ENCODE measurements at places on chromosomes 7 and 10. TPM values are rescaled to one million over a fixed set of nuclear protein-coding genes. Genes with fewer than 3 reads are reported as not detected.

GRM8 gene
- total RNA-seq = not detected

SUPV3L1 gene
- total RNA-seq = 35.6 TPM

SPDYE2B gene
- total RNA-seq = not detected

PFKP gene
- total RNA-seq = 215 TPM

PRR15 gene
- total RNA-seq = not detected

GLI3 gene
- 1.3 TPM for total RNA-seq

SH2B2 gene
- total RNA-seq = 1.2 TPM

EIF5AL1 gene
- total RNA-seq = 0.94 TPM

TMEM139 gene
- total RNA-seq = 1.1 TPM

AOAH gene
- 26.8 TPM for total RNA-seq

IDI2 gene
- not detected for total RNA-seq

EGFR gene
- total RNA-seq = not detected

OPALIN gene
- not detected for total RNA-seq

DNA sequence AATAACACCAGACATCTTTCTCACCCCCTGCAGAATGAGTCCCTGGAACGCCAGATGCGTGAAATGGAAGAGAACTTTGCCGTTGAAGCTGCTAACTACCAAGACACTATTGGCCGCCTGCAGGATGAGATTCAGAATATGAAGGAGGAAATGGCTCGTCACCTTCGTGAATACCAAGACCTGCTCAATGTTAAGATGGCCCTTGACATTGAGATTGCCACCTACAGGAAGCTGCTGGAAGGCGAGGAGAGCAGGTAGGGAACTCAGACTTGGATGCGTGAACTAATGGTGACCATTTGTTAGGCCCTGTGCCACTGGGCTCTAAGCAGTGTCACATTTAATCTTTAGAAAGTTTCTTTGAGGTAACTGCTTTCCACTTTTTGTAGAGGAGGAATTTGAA, 7.1 kb downstream of the VIM start:
- H3K36me3 ChIP-seq = peaks cover 63% of the 10 kb centered on the region
- no peaks in the 10 kb centered on the region for H3K27me3 ChIP-seq
- peaks cover 47% of the 10 kb centered on the region for H3K4me1 ChIP-seq
- no peak for DNase-seq

DNA sequence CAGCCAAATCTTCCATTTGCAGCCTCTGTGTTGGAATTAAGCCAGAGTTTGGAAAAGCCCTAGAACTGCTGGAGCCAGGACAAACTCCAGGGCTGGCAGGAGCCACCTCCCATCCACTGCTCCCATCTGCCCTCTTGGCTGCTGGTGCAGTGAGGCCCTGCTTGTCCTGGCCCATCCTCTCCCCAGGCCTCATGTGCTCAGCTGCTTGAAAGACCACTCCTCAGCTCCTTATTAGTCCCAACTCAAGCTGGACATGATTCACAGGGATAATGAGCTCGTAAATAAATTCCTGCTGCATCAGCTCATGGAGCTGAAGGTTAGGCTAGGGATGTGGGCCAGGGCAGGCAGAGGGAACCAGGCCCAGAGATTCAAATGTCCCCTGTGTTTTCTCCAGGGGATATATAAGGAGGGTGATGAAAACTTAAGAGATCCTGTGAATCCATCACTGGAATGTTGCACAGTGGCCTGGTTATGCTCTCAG, 282.8 kb downstream of the RPS24 start:
- no peak overlapping the region for H3K27ac ChIP-seq
- no peaks in the 10 kb centered on the region for H3K36me3 ChIP-seq
- DNase-seq = no peak
- H3K4me3 ChIP-seq = no peak overlapping the region
- H3K27me3 ChIP-seq = no peaks in the 10 kb centered on the region

DNA sequence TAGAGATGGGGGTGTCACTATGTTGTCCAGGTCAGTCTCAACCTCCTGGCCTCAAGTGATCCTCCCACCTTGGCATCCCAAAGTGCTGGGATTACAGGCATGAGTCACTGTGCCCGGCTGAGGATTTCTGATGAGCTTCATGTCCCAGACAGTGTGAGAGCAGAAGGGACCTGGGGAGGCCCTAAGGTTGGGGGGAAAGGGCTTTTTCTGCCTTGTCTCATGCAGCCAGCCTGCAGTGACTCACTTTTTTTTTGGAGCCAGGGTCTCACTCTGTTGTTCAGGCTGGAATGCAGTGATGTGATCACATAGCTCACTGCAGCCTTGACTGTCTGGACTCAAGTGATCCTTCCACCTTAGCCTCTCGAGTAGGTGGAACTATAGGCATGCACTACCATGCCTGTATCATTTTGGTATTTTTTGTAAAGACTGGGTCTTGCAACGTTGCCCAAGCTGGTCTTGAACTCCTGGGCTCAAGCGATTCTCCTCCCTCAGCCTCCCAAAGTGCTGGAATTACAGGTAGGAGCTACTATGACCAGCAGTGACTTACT, 14.6 kb downstream of the COL26A1 start:
- H3K27ac ChIP-seq = no peak overlapping the region
- H3K36me3 ChIP-seq = no peaks in the 10 kb centered on the region
- no peaks in the 10 kb centered on the region for H3K4me1 ChIP-seq

DNA sequence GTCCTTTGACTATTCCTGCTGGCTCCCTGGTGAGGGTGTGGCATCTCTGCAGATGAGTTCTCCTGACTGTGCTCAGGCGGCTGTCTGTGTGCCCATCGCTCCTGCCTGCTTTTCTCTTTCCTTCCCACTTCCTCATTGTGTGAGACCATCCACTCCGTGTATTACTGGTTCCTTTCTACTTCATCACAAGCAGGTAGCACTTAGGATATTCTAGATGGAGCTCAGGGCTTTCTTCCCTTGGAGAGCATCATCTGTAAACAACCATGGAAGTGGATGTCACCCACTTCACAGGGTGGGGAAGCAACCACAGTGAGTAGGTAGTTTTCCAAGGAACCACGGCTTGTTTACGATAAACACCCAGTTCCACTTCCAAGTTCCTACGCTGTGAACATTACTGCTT, 15.7 kb downstream of the DNAJB6 start:
- H3K36me3 ChIP-seq = peaks cover 8% of the 10 kb centered on the region
- H3K4me3 ChIP-seq = peak overlapping the region; percentile 3
- peak overlapping the region; percentile 43 for H3K27ac ChIP-seq
- DNase-seq = no peak
- H3K4me1 ChIP-seq = peaks cover 47% of the 10 kb centered on the region

- no peak overlapping the region for H3K4me3 ChIP-seq
- H3K36me3 ChIP-seq = peaks cover 1% of the 10 kb centered on the region
- H3K4me1 ChIP-seq = peaks cover 4% of the 10 kb centered on the region
- no peak overlapping the region for H3K27ac ChIP-seq
Measured at GRCh38 chr7:151376218-151376902, 33.5 kb downstream of the WDR86 start.

GRCh38 chr7:72538856-72539255, 126.7 kb upstream of the CALN1 start:
- H3K27ac ChIP-seq = no peak overlapping the region
- H3K4me3 ChIP-seq = no peak overlapping the region
- H3K36me3 ChIP-seq = no peaks in the 10 kb centered on the region
- DNase-seq = no peak
- H3K4me1 ChIP-seq = no peaks in the 10 kb centered on the region

GRCh38 chr7:127993987-127994386, 37.2 kb downstream of the LRRC4 start:
- H3K27ac ChIP-seq = no peak overlapping the region
- H3K27me3 ChIP-seq = no peaks in the 10 kb centered on the region
- no peaks in the 10 kb centered on the region for H3K4me1 ChIP-seq
- H3K36me3 ChIP-seq = peaks cover 14% of the 10 kb centered on the region
- DNase-seq = no peak

- H3K27ac ChIP-seq = no peak overlapping the region
- H3K36me3 ChIP-seq = no peaks in the 10 kb centered on the region
- H3K4me1 ChIP-seq = no peaks in the 10 kb centered on the region
- no peak overlapping the region for H3K4me3 ChIP-seq
- H3K27me3 ChIP-seq = no peaks in the 10 kb centered on the region
Measured at GRCh38 chr10:76440426-76440825, 1009.0 kb downstream of the LRMDA start.

GRCh38 chr7:139231513-139232376, 708 bp downstream of the UBN2 start:
- peak overlapping the region; percentile 100 for H3K4me3 ChIP-seq
- peak; percentile 66 for DNase-seq
- peaks cover 3% of the 10 kb centered on the region for H3K36me3 ChIP-seq
- H3K27me3 ChIP-seq = peaks cover 12% of the 10 kb centered on the region
- peaks cover 20% of the 10 kb centered on the region for H3K4me1 ChIP-seq

DNA sequence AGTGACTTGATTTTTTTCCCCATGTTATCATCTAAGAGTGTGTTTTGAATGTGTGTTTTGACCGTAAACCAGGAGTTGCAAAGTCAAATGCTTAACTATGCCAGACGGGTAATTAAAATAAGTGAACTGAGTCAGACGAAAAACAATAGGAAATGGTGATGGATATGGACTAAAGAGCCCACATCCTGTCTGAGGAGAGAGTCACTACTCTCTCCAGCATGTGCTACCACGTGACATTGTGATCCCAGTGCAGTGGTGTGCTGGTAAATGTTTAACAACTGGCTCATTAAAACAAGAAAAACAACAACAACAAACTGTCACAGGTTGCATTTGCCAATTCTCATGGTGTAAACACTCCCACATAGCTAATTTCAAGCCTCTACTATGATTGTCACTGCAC, 164.3 kb downstream of the SUGCT start:
- no peaks in the 10 kb centered on the region for H3K36me3 ChIP-seq
- H3K27ac ChIP-seq = no peak overlapping the region
- H3K4me1 ChIP-seq = peaks cover 12% of the 10 kb centered on the region
- H3K27me3 ChIP-seq = no peaks in the 10 kb centered on the region

DNA sequence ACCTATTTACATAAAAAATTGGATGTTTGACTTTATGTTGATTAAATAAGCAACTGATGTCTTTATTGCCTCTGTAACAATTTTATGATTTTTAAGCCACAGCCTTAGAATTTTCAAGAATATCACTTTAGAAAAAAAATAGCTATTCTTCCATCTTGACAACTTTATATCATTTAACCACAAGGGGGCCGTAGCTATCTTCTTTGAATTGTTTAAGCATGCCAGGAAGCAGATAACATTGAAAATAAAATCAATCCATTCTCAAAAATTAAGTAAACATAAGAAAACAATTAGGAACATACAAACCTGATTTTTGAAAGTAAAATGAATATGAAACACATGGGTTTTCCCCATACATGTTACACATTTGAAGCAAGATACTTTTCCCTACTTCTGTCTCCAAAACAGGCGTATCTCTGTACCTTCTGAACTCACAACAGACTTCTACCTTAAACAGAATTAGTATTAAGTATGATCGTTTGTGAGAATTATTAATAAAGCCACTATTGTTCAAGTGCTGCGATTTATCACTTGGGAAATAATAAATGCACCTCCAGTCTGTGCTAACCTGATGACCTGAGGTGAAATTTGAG, 209.0 kb downstream of the CACNA2D1 start:
- no peaks in the 10 kb centered on the region for H3K36me3 ChIP-seq
- DNase-seq = no peak
- H3K4me1 ChIP-seq = no peaks in the 10 kb centered on the region
- H3K27me3 ChIP-seq = peaks cover 4% of the 10 kb centered on the region
- no peak overlapping the region for H3K27ac ChIP-seq

- H3K27ac ChIP-seq = peak overlapping the region; percentile 88
- peaks cover 1% of the 10 kb centered on the region for H3K36me3 ChIP-seq
- H3K4me1 ChIP-seq = peaks cover 31% of the 10 kb centered on the region
- peak overlapping the region; percentile 37 for H3K4me3 ChIP-seq
Measured at GRCh38 chr7:44098092-44099068, 5.8 kb upstream of the AEBP1 start.

DNA sequence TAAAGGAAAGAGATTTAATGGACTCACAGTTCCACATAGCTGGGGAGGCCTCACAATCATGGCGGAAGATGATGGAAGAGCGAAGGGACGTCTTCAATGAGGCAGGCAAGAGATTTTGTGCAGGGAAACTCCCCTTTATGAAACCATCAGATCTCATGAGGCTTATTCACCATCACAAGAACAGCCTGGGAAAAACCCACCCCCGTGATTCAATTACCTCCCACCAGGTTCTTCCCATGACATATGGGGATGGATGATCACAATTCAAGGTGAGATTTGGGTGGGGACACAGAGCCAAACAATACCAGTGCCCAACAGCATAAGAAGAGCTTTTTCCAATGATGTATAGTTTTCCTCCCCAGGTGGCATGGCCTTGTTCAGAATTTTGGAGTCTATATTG, 11.2 kb upstream of the C7orf33 start:
- H3K4me3 ChIP-seq = no peak overlapping the region
- no peak overlapping the region for H3K27ac ChIP-seq
- H3K36me3 ChIP-seq = no peaks in the 10 kb centered on the region
- H3K4me1 ChIP-seq = peaks cover 12% of the 10 kb centered on the region
- peaks cover 8% of the 10 kb centered on the region for H3K27me3 ChIP-seq
- no peak for DNase-seq

- H3K36me3 ChIP-seq = no peaks in the 10 kb centered on the region
- H3K4me3 ChIP-seq = no peak overlapping the region
- no peak overlapping the region for H3K27ac ChIP-seq
- H3K27me3 ChIP-seq = no peaks in the 10 kb centered on the region
- no peaks in the 10 kb centered on the region for H3K4me1 ChIP-seq
- no peak for DNase-seq
Measured at GRCh38 chr10:59508956-59509355, 146.6 kb upstream of the FAM13C start.

- DNase-seq = no peak
- H3K27me3 ChIP-seq = no peaks in the 10 kb centered on the region
- H3K4me3 ChIP-seq = no peak overlapping the region
- H3K4me1 ChIP-seq = no peaks in the 10 kb centered on the region
- no peaks in the 10 kb centered on the region for H3K36me3 ChIP-seq
Measured at GRCh38 chr7:46393142-46393541, 472.1 kb upstream of the IGFBP3 start.

GRCh38 chr7:64853679-64854078, 49.4 kb upstream of the ZNF273 start:
- H3K36me3 ChIP-seq = no peaks in the 10 kb centered on the region
- H3K27ac ChIP-seq = no peak overlapping the region
- no peaks in the 10 kb centered on the region for H3K27me3 ChIP-seq

GRCh38 chr10:31340343-31340742, 21.3 kb downstream of the ZEB1 start:
- H3K27me3 ChIP-seq = no peaks in the 10 kb centered on the region
- H3K4me1 ChIP-seq = peaks cover 5% of the 10 kb centered on the region
- no peak for DNase-seq
- no peak overlapping the region for H3K27ac ChIP-seq

- H3K36me3 ChIP-seq = peaks cover 8% of the 10 kb centered on the region
- no peak for DNase-seq
- H3K4me1 ChIP-seq = peaks cover 62% of the 10 kb centered on the region
- H3K27ac ChIP-seq = no peak overlapping the region
- H3K4me3 ChIP-seq = no peak overlapping the region
Measured at GRCh38 chr7:139771001-139771956, 6.5 kb downstream of the HIPK2 start.

DNA sequence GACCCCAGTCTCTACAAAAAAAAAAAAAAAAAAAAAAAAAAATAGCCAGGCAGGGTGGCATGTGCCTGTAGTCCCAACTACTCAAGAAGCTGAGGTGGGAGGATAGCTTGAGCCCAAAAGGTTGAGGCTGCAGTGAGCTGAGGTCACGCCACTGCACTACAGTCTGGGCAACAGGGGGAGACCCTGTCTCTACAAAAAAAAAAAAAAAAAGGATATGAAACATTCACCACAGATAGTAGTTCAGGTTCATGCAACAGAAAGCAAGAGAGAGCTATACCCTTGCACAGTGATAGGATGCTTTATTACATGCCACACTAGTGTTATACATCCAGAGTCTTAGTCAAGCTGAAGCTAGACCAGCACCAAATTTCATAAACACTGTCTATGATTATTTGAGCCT, 148.4 kb upstream of the KAT6B start:
- H3K36me3 ChIP-seq = peaks cover 32% of the 10 kb centered on the region
- H3K4me1 ChIP-seq = peaks cover 6% of the 10 kb centered on the region
- H3K4me3 ChIP-seq = no peak overlapping the region
- H3K27ac ChIP-seq = no peak overlapping the region
- DNase-seq = no peak

All from activated naive CD8-positive, alpha-beta T cell treated with anti-CD3 and anti-CD28 coated beads, Interleukin-2, amount 10 ng/mL, durations not matched to agents 7 days and 5 days (primary cell).